ENCODE measurements at places on chromosomes 4 and X. TPM values are rescaled to one million over a fixed set of nuclear protein-coding genes. Genes with fewer than 3 reads are reported as not detected.

- DNase-seq: no peak
- H3K4me1 ChIP-seq: no peaks in the 10 kb centered on the region
- no peaks in the 10 kb centered on the region for H3K36me3 ChIP-seq
- H3K27me3 ChIP-seq: no peaks in the 10 kb centered on the region
- no peak overlapping the region for H3K4me3 ChIP-seq
These were observed 29.6 kb downstream of the AREG start for GRCh38 chr4:74474345-74475090.

DNA sequence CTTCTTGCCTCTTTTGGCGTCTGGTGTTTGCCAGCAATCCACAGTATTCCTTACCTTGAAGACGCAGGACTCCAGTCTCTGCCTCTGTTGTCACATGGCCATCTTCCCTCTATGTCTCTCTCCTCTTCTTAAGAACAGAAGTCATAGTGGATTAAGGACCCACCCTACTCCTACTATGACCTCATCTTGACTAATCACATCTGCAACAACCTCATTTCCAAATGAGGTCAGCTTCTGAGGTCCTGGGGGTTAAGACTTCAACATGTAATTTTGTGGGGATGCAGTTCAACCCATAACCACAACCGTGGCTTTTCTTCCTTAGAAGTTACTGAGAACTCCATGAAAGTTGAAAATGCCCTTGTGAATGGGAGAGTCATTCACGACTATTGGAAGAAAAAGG lies 23.3 kb downstream of the TLR8 start:
- H3K27me3 ChIP-seq: no peaks in the 10 kb centered on the region
- H3K36me3 ChIP-seq: no peaks in the 10 kb centered on the region
- no peak overlapping the region for H3K27ac ChIP-seq
- no peak overlapping the region for H3K4me3 ChIP-seq

GRCh38 chrX:49978176-49978575 lies 55.8 kb downstream of the CLCN5 start:
- H3K36me3 ChIP-seq: no peaks in the 10 kb centered on the region
- H3K4me1 ChIP-seq: no peaks in the 10 kb centered on the region
- no peak overlapping the region for H3K4me3 ChIP-seq
- DNase-seq: no peak
- H3K27ac ChIP-seq: no peak overlapping the region

- no peaks in the 10 kb centered on the region for H3K27me3 ChIP-seq
- H3K36me3 ChIP-seq: no peaks in the 10 kb centered on the region
- no peak overlapping the region for H3K27ac ChIP-seq
- no peak for DNase-seq
- H3K4me1 ChIP-seq: no peaks in the 10 kb centered on the region
These were observed 222.7 kb upstream of the LNX1 start for GRCh38 chr4:53813998-53814397.

GRCh38 chrX:96721354-96721753 lies 36.7 kb downstream of the DIAPH2 start:
- no peaks in the 10 kb centered on the region for H3K4me1 ChIP-seq
- H3K4me3 ChIP-seq: no peak overlapping the region
- DNase-seq: no peak
- no peak overlapping the region for H3K27ac ChIP-seq

- H3K27ac ChIP-seq: no peak overlapping the region
- DNase-seq: no peak
- no peaks in the 10 kb centered on the region for H3K36me3 ChIP-seq
- H3K27me3 ChIP-seq: no peaks in the 10 kb centered on the region
These were observed 66.5 kb upstream of the ADRA2C start for GRCh38 chr4:3699678-3700077.

Gene GAGE12H
- total RNA-seq: not detected

Gene DRP2
- 1.7 TPM for total RNA-seq

Gene WDR17
- 10.2 TPM for total RNA-seq

DNA sequence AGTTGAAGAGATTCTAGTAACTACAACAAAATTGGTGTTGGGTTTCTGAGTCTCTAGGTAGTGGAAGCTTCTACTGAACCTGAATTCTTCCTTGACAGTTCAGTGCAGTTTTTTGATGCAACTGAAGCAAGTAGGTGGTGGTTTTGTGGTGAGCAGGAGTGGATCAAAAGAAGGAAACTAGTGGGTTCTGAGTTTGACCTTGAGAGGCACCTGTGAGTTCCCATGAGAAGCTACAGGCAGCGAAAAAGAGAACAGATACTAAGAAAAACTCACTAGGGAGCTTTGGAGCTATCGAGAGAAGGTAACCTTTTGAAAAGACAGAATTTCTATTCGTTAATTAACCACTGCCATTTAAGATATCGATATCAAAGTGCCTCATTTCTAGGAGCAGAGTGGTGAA lies 145.2 kb downstream of the PDHA2 start:
- H3K4me1 ChIP-seq: no peaks in the 10 kb centered on the region
- H3K4me3 ChIP-seq: no peak overlapping the region
- no peaks in the 10 kb centered on the region for H3K36me3 ChIP-seq

GRCh38 chr4:12545812-12546211 lies 938.3 kb downstream of the RAB28 start:
- no peak overlapping the region for H3K4me3 ChIP-seq
- H3K4me1 ChIP-seq: no peaks in the 10 kb centered on the region
- no peak for DNase-seq
- H3K36me3 ChIP-seq: no peaks in the 10 kb centered on the region

- H3K4me3 ChIP-seq: no peak overlapping the region
- H3K36me3 ChIP-seq: no peaks in the 10 kb centered on the region
- DNase-seq: no peak
- no peaks in the 10 kb centered on the region for H3K27me3 ChIP-seq
- no peak overlapping the region for H3K27ac ChIP-seq
- H3K4me1 ChIP-seq: no peaks in the 10 kb centered on the region
These were observed 29.3 kb downstream of the SMIM20 start for GRCh38 chr4:25943312-25943711.

DNA sequence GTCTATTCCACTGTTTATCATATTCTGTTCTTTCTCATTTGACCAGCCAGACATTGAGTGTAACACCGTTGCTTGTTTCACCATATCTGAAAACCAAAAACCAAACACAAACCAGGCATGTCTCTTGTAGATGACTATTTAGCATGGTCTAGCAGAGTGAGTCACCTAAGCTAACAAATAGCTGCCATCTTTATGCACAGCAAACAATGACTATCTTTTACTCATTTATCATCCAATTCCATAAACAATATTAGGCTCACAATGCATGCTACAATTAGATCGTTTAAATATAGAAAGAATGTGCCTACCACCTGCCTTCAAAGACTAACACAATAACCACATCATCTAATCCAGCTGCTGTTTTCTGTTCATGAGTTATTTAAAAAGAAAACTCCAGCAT lies 495.4 kb downstream of the PCDH19 start:
- DNase-seq: no peak
- H3K4me3 ChIP-seq: no peak overlapping the region
- H3K36me3 ChIP-seq: no peaks in the 10 kb centered on the region

- peak overlapping the region; percentile 96 for H3K27ac ChIP-seq
- H3K4me3 ChIP-seq: peak overlapping the region; percentile 73
- H3K36me3 ChIP-seq: no peaks in the 10 kb centered on the region
- H3K27me3 ChIP-seq: no peaks in the 10 kb centered on the region
- no peaks in the 10 kb centered on the region for H3K4me1 ChIP-seq
These were observed 694 bp downstream of the OCRL start for GRCh38 chrX:129540722-129541184.

- no peak overlapping the region for H3K4me3 ChIP-seq
- H3K27me3 ChIP-seq: no peaks in the 10 kb centered on the region
- H3K4me1 ChIP-seq: no peaks in the 10 kb centered on the region
- DNase-seq: no peak
These were observed 30.7 kb downstream of the SPARCL1 start for GRCh38 chr4:87498446-87498900.

DNA sequence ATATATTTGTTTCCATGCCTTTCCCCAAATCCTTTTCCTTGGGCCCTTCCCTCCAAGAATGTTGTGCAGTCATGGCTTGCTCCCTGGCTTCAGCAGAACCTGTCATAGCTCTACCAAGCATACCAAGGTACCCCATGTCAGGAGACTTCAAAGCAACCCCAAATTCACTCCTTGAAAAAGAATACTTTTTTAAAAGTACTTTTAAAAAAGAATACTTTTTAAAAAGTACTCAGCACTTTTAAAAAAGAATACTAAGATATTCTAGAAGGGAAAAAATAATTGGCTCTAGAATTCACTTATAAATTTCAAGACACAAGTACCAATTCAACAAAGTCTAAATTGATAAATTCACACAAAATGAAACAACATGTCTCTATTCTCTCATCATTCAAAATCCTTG lies 76.0 kb downstream of the NR3C2 start:
- H3K4me3 ChIP-seq: no peak overlapping the region
- DNase-seq: no peak
- H3K36me3 ChIP-seq: no peaks in the 10 kb centered on the region
- no peaks in the 10 kb centered on the region for H3K27me3 ChIP-seq
- no peaks in the 10 kb centered on the region for H3K4me1 ChIP-seq

Gene CACNA1F
- 0.16 TPM for total RNA-seq

GRCh38 chr4:48699475-48699874 lies 80.6 kb downstream of the FRYL start:
- H3K36me3 ChIP-seq: no peaks in the 10 kb centered on the region
- no peaks in the 10 kb centered on the region for H3K27me3 ChIP-seq
- no peak for DNase-seq
- H3K4me3 ChIP-seq: no peak overlapping the region

GRCh38 chr4:62118558-62118957 lies 918.4 kb downstream of the ADGRL3 start:
- H3K27ac ChIP-seq: no peak overlapping the region
- DNase-seq: no peak
- H3K27me3 ChIP-seq: no peaks in the 10 kb centered on the region
- H3K4me3 ChIP-seq: no peak overlapping the region
- no peaks in the 10 kb centered on the region for H3K36me3 ChIP-seq
- no peaks in the 10 kb centered on the region for H3K4me1 ChIP-seq

Gene ETDA
- 1.5 TPM for total RNA-seq

DNA sequence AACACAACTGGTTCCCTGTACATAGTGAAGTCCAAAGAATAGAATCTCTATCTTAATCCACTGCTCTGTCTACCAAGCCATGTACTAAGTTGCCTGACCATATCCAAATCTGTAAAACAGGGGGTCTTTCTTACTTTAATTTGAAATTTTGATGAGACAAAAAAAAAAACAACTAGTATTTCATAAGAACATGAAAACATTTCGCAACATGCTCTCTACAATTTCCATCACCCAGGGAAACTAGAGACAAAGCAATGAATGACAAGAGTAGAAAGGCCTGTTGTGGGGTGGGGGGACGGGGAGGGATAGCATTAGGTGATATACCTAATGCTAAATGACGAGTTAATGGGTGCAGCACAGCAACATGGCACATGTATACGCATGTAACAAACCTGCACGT lies 279.9 kb downstream of the PPP3CA start:
- no peaks in the 10 kb centered on the region for H3K4me1 ChIP-seq
- H3K4me3 ChIP-seq: no peak overlapping the region
- DNase-seq: no peak
- H3K36me3 ChIP-seq: no peaks in the 10 kb centered on the region

DNA sequence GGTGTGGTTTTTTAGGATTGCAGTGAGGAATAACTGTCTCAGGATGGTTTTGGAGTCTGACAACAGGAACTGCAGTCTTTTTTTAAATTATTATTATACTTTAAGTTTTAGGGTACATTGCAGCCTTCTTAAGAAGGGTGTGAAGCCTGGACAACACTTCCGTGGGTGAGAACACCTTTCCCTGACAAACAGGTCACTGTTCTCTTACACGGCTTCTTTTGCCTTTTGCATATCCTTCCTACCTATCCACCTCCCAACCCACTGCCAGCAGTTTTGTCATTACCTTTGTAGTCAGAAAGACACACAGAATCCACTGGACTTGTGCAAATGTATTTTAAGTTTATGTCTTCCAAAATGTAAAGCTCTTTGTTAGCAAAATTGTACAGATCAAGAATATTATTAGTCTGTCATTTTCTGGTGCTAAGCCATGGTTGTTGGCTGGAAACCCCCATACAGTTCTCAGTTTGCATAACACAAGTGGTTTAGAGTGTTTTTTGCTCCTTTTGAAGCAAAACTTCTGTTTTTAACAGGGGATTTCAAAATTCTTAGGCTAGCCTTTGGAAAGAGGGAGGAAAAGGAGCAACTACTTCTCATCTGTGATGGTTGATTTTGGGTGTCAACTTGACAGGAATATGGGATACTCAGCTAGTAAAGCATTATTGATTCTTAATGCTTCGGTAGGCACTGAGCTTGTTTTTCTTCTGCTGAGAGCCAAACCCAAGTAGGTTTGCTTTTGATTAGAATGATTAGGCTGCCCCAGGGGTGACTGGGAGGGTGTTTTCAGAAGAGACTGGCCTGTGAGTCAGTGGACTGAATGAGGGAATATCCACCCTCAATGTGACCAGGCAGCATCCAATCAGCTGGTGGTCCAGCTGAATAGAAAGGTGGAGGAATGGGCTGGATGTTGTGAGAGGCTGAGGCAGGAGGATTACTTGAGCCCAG lies 29.4 kb upstream of the KLHL2 start:
- no peaks in the 10 kb centered on the region for H3K36me3 ChIP-seq
- H3K4me1 ChIP-seq: no peaks in the 10 kb centered on the region
- H3K27me3 ChIP-seq: no peaks in the 10 kb centered on the region
- no peak overlapping the region for H3K27ac ChIP-seq

GRCh38 chr4:183602557-183603027 lies 56.4 kb downstream of the RWDD4 start:
- H3K27me3 ChIP-seq: no peaks in the 10 kb centered on the region
- DNase-seq: peak; percentile 41
- H3K4me1 ChIP-seq: no peaks in the 10 kb centered on the region
- H3K27ac ChIP-seq: no peak overlapping the region

Gene NAP1L5
- total RNA-seq: 16.1 TPM

- no peaks in the 10 kb centered on the region for H3K4me1 ChIP-seq
- H3K4me3 ChIP-seq: no peak overlapping the region
- H3K27ac ChIP-seq: no peak overlapping the region
- no peaks in the 10 kb centered on the region for H3K36me3 ChIP-seq
These were observed 228.9 kb upstream of the RPS6KA3 start for GRCh38 chrX:20495575-20495974.

- no peak overlapping the region for H3K27ac ChIP-seq
- no peaks in the 10 kb centered on the region for H3K4me1 ChIP-seq
- no peak for DNase-seq
- H3K4me3 ChIP-seq: no peak overlapping the region
These were observed 78.2 kb downstream of the OPHN1 start for GRCh38 chrX:68354879-68355628.

GRCh38 chr4:152534541-152535359 lies 1.1 kb downstream of the FBXW7 start:
- H3K4me3 ChIP-seq: peak overlapping the region; percentile 99
- H3K4me1 ChIP-seq: peaks cover 19% of the 10 kb centered on the region
- no peaks in the 10 kb centered on the region for H3K36me3 ChIP-seq
- H3K27me3 ChIP-seq: no peaks in the 10 kb centered on the region
